H9 (cell line): ENCODE measurements at places on chromosomes 1 and 21. TPM values are rescaled to one million over a fixed set of nuclear protein-coding genes. Genes with fewer than 3 reads are reported as not detected.

Gene PPIAL4G
- not detected in 2 replicates for total RNA-seq

Gene PIP5K1A
- total RNA-seq = 94.6 and 101 TPM in 2 replicates

DNA sequence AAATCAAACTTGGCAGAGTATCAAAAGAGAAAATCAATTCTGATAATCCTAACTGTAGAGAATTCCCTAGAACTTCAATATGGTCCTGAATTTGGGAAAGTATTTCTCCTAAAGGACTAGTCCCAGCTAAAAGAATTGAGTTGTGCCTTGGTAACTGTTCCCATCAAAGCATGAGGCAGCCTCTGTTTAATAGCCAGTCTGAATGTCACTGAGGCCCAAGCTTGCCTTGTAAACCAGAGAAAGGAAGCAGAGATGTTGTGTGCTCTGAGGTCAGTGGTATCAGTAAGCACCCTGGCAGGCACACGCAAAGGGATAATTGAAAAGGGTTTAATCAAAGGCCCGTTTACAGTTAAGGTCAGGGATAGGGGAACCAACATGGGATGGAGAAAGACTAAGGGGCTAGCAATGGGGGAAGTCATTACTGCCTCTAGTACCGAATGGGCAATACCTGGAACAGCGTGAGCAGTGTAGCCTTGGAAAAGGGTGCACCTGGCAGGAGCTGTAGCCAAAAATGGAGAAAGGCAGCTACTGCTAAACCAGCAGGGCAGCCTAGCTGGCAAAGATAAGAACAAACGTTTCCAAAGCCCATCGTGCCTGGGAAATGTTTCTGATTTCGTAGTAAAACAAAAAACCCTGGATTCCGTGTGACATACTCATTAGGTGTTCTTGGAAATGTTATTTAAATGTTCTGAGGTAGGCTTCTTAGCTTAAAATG is 635.5 kb downstream of the PLPP3 start:
- DNase-seq = no peak

DNA sequence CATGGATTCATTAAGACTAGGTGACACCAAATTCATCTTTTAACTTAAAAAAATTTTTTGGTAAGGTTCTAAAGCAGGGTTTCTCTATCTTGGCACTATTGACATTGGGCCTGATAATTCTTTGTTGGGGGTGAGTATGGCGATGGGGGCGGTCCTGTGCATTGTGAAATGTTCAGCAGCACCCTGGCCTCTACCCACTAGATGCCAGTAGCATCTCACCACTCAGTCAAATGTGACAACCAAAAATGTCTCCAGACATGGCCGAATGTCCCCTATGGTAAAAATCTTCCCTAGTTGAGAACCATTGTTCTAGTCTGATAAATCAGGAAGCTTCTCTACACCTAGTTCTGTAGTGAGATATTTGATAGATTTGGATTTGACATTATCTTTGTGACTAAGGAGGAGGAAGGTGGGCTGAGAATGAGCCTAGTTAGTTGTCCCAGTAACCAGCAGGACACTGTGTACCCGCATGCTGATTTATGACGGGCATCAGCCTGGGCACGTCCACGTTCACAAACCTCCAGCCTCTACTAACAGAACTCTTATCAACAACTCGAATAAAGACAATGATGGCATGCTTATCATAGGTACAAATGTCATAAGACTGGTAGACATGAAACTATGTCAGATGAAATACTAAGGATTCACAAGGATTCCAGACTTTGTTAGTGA is 104.6 kb downstream of the KCND3 start:
- DNase-seq = no peak

GRCh38 chr1:169340882-169341281 is 26.7 kb downstream of the NME7 start:
- DNase-seq = peak; percentile 42

DNA sequence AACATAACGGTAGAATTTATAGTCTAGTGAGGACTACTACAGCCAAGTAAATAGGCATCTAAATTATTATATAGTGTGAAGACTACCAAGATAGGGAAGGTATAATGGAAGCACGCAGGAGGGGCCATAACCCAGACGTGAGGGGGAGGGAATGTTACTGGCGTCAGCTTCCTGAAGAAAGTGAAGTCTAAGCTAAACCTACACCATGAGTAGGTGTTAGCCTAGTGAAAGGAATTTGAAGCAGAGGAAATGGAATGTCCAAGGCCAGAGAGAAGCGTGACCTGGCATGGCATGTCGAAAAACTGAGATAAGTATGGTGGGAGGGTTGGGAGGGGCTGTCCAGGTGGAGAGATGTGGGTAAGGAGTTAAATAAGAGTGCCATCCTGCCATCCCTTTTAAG is 140.5 kb downstream of the SLC44A5 start:
- no peak for DNase-seq

- no peak for DNase-seq
Measured at GRCh38 chr21:45818904-45819285, 162.7 kb upstream of the COL6A1 start.

DNA sequence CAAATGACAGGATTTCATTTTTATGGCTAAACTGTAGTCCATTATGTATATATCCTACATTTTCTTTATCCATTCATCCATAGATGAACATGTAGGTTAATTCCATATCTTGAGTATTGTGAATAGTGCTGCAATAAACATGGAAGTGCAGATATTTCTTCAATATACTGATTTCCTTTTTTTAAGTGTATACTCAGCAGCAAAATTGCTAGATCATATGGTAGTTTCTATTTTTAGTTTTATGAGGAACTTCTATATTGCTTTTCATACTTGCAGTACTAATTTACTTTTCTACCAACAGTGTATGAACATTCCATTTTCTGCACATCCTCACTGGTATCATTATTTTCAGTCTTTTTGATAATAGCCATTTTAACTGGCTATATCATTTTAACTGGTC is 30.1 kb downstream of the OR10J5 start:
- no peak for DNase-seq

DNA sequence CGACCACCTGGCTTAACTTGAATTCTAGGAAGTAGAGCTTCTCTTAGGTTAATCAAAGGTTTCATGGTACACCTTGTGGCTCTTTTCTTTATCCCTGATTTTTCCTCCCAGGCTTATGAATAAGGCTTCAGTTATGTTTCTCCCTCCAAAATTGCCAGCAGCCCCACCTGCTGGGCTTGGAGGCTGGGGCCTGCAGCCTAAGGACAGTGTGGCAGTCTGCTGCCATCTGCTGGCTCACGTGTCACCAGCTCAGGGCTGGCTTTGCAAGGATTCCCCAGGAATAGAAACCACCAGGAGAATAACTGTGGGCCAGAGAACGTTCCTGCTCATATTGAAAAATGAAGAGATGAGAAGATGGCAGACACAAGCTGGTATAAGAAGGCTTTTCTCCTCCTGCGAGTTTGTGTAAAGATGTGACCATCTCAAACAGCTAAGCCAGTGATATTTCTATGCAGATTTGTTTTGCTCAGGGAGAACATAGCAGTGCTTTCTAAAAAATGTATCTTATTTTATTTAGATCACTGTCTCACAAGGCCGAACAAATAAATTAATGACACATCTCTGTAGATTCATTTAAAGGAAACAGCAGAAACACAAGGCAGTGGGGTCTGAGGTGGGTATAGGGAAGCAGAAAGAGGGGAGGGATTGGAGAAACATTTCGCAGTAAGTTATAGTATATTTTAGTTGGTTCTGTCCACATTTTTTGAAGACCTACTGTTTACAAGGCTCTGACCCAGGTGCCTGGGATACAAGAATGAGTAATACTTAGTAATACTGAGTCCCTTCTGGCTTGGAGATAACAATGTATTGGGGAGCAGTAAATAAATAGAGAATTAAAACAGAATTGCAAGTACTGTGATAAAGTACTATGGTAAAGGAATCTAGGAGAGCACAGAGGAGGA is 291.1 kb upstream of the SGIP1 start:
- peak; percentile 84 for DNase-seq
